ENCODE measurements at places on chromosomes 5 and 9.

DNA sequence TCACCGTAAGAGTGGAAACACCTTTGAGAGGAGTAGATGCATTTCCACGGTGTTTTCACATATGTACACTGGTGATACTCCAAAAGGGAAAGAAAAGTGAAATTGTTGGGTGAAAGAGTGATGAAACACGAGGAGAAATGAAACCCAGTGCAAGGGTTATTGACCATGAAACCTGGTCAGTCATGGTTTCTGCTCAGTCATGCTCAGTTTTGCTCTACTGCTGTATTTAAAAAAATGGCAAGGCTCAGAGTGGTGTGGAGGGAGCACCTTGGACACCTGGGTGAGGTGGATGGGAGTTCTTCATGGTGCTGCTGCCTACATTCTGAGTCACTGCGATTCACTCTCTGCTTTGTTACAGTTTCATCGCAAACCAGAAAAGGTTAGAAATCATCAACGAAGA is 32.3 kb downstream of the NTRK2 start:
- no peak for DNase-seq

GRCh38 chr5:68818057-68818695 is 275.6 kb upstream of the SLC30A5 start:
- peak; percentile 50 for DNase-seq

GRCh38 chr5:136435946-136436543 is 70.7 kb upstream of the TRPC7 start:
- DNase-seq: peak; percentile 9

- peak; percentile 47 for DNase-seq
Measured at GRCh38 chr9:91775011-91775707, 174.9 kb downstream of the ROR2 start.

DNA sequence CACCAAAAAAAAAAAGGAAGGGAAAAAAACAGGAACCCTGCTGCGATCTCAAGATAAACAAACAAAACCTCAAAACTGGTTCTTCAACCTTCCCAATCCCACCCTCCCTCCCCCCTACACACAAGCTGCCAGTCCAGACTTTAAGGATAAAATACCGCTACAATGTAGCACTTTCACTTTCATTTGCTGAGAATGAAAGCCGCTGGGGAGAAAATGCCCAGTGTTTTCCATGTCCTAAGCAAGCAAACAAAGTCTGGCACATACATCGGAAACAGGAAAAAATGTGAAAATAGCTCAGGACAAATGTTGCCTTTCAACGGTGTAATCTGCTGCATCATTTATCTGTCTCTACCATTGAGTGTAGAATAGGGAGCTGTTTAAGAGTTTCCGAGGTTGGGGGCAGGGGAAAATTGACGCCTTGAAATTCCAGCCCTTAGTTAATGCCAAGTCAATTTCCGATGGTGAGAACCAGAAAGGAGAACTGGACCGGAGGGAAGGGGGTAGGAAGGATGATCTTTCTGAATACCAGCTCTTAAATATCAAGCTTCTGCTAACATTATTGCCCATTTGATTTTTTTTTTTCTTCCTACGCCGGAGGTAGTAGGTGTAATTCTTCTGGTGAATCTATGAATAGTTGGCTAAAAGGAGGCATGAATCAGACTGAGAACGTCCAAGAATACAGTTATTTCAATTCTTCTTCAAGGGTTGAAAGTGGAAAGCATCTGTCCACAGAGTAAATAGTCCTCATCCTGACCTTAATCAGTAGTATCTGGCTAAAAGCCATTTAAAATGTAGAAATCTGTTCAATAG is 1.2 kb upstream of the ADAMTS6 start:
- peak; percentile 67 for DNase-seq

DNA sequence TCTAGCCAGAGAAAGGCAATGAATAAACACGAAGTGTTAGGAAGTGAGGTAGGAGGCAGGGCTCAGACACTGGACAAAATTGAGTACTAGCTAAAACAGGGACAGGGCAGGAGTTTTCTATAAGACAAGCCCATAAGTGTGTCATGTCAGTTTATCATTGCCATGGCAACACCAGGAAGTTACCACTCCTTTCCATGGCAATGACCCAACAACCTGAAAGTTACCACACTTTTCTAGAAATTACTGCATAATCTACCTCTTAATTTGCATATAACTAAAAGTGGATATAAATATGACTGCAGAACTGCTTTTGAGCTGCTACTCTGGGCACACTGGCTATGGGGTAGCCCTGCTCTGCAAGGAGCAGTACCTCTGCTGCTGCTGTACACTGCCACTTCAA is 442.5 kb upstream of the COX7C start:
- no peak for DNase-seq

DNA sequence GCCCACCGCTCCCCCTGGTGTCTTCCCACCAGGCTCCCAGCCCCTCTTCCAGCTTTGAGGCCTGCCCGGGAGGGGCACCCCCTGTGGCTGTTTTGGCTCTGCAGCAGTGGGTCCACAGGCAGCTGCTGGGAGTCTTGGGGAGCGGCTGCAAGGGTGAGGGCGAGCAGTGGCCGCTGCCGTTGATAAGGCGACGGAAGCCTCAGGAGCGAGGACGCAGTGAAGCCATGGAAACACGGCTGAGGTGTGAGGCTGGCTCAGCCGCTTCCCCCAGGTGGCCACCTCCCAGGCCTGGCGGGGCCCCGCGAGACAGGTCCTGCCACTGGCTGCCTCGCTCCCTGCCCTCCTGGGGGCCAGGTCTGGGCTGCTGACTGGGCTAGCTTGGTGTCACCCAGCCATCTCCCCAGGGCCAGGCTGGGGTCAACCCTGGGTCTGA is 41.5 kb downstream of the CXXC5 start:
- no peak for DNase-seq

DNA sequence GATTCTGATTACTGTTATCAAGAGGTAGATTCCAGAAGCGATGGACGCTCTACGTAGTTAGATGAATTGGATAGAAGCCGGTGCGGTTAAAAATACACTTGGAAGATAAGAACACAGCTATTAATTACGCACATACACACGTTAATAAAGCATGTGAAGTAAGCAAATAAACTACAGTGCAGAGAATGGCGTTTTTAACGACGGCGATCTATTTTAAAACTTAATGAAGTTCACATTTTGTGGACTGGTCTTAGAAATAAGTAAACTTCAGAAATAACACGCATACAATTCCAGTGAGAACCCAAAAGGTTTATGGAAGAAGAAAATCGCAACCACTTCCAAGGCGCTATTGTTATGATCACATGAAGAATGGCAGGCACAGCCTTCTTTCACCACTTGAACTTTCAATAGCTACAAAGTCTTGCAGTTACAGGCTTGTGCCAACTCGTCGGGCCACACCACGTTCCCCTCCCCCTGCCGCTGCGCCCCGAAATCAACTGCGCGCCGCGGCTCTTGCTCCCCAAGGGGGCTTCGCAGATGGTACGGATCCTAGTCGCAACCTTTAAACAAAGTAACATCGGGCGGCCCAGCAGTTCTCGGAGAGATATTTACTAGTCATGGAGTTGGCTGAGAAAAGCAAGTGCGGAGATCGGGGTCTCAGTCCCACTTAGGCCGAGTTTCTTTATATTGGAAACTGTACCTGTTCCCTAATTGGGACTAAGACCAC is 866 bp upstream of the SEMA6A start:
- no peak for DNase-seq
